ENCODE measurements at places on chromosomes 3 and 15. TPM values are rescaled to one million over a fixed set of nuclear protein-coding genes. Genes with fewer than 3 reads are reported as not detected.

IFT122 gene
- total RNA-seq, result 5.0 TPM

GSK3B gene
- total RNA-seq, result 43.2 TPM

CISH gene
- total RNA-seq, result 16.9 TPM

CASR gene
- total RNA-seq, result 0.02 TPM

- no peak for DNase-seq
These were observed 74.3 kb upstream of the P2RY1 start for GRCh38 chr3:152760591-152760990.

DNA sequence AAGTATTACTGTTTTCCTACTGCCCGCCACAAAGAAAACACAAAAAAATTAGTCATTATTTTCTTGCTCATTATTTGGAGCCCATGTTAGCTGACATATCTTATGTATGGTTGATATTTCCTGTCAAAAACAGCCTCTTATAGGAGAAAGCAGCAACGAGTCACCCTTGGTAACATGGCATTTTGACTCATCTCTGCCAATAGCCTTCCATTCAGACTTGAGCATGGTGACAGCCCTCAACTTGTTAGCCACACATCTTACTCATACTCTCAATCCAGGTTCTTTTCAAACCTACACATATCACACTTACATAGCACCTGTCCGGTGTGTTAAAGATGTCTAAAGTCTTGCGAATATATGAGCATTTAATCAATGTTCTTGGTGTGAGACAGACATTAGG, 109.4 kb upstream of the SAMMSON start:
- DNase-seq, result no peak

DNA sequence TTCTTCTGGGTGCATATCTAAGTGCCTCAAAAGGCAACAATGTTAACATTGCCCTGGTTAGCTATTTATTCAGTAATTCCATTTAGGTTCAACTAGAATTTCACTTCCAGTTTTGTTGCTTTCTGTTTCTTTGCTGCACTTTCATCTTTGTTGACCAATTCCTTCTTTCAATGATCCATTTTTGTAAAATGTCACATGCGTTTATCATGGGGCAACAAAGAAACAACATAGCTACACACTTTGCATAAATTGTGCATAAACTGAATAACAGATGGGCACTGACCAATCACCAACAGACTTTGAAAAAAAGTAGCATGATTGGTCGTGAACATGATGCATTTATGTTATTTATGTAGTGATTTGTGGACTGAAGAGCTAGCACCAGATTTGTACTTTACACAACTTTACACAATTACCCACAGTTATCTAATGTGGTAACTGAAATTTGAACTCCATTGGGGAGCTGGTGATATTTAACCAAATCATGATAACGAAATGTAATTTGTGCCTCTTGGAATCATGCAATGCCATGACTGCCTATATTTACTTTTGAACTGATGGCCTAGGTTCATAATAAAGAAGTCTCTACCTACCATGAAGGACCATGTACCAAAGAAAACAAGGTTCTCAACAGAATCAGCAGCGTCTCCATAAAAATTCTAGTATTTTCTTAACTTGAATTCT, 7.1 kb upstream of the CPOX start:
- DNase-seq, result no peak

GRCh38 chr15:34514251-34514670, 69.2 kb downstream of the GOLGA8B start:
- DNase-seq, result peak; percentile 25

DNA sequence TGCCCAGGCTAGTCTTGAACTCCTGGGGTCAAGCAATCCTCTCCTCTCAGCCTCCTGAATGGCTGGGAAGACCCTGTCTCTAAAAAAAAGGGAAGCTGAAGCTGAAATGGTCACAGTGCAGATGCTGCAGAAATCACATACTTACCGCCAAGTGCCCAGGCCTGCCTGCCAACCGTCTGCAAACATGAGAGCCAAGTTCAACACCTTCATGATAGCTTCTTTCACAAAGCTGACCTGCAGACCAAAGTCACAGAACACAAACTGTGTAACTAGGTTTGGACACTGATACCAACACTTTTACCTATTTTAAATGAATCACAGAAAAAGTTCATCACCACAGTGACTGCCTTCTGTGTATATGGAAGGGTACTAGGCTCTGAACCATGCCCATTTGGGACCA, 22.8 kb upstream of the CYFIP1 start:
- no peak for DNase-seq

DNA sequence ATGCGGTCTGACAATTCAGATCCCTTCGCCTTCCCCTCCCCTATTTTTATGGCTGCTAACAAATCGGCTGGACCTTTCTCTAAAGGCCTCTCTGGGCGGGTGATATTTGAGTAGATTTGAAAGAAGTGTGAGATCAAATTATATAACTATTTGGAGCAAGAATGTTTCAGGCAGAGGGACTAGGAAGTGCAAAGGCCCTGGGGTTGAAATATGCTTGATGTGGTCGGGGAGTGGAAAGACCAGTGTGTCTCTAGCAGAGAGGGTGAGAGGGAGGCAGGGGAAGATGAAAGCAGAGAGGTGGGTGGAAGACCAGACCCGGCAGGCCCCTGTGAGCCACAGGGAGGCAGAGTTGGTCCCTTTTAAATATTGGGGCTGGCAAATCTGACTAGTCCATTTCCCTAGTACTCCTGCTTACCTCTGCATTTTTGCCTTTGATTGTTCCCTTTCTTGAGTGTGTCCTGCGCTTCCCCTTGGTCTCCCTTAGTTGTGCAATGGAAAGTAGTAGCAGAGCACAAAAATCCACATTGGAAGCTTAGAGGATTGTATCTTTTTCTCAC, 32.3 kb downstream of the SLCO3A1 start:
- no peak for DNase-seq

Data from psoas muscle (tissue), 8 donors.